ENCODE measurements at places on chromosomes 4 and X.

GRCh38 chr4:151173871-151174270 lies 74.4 kb downstream of the RPS3A start:
- DNase-seq, result no peak

DNA sequence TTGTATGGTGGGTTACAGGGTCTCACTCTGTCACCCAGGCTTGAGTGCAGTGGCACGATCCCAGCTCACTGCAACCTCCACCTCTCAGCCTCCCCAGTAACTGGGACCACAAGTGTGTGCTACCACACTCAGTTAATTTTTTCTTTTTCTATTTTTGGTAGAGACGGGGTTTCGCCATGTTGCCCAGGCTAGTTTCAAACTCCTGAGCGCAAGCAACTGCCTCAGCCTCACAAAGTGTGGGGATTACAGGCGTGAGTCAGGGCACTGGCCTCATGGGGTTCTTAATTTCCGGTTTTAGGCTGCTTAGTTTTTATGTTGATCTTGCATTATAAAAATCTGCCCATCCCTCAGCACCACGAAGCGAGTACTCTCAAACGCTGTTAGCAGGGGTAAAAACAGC lies 6.7 kb downstream of the BCAP31 start:
- no peak for DNase-seq

- no peak for DNase-seq
Observed at GRCh38 chrX:15298780-15299179, 16.7 kb downstream of the ASB11 start.

DNA sequence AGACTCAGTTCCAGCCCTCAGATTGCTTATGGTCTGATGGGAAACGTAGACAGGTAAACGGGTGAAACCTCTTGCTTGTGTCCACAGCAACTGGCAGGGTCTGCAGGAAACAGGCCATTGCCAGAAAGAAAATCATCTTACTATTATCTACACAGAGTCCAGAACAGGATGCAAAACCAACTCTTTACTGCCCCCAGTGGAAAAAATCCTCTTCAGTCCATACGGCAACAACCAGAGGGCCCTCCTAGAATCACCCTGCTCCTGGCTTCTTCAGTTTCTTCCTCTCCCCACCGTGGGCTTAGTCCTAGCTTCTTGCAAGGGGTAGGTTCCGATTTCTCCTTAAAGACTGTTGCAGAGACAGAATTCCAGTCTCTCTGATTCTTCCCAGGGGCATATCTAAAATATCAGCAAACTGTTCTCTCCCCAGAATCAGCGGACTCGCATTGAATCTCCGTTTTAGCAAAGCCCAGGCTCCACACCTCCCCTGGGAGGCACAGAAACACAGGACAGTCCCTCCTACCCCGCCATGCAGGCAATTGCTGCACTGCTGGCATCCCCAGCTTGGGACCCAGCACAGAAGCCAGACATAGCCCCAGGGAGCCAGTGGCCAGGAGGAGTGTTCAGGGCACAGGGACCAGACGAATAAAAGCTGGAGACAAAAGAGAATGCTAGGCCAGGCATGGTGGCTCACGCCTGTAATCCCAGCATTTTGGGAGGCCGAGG lies 41.0 kb upstream of the SH3RF1 start:
- DNase-seq, result peak; percentile 60

DNA sequence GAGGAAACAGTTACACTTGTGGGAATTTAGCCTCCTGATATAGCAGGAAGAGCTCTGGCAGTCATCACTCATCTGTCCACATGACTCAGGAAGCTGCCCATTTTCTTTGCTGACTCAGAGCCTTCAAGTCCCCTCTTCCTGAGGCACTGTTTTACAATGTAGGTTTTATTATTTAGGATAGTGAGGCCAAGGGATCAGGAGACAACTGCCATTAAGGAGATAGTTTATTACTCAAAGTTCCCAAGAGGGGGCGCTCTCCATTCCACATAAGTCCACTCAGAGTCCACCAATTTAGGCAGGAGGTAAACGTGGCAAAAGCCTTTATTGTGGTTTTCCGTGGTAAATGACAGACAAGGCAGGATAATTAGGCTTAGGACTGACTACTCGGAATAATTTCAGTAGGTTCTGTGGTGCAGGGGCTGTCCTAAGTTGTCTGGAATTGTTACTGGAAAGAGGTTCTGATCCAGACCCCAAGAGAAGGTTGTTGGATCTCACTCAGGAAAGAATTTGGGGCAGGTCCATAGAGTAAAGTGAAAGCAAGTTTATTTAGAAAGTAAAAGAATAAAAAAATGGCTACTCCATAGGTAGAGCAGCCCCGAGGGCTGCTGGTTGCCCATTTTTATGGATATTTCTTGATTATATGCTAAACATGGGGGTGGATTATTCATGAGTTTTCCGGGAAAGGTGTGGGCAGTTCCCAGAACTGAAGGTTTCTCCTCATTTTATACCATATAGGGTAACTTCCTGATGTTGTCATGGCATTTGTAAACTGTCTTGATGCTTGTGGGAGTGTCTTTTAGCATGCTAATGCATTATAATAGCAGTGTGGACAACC lies 96.0 kb upstream of the RAB40AL start:
- peak; percentile 3 for DNase-seq

DNA sequence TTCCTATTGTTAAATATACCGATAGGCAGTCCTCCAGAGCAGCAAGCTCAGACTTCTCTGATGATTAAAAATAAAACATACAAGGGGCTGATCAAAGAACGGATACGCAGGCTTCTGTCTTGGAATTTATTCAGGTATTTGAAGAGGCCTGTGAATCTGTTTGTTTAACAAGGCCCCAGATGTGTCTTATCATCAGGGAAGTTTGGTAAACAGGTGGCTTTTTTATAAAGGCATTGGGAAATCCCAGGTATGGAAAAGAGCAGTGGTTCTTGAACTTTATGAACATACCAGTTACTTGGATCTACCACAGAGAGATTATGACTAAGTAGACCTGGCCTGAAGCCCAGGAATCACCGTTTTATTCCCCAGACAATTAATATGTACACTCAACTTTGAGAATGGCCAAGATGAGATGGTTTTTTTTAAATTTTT lies 47.9 kb downstream of the SOWAHB start:
- DNase-seq, result no peak

GRCh38 chr4:5500165-5500564 lies 208.2 kb downstream of the EVC2 start:
- DNase-seq, result no peak

GRCh38 chr4:112910109-112910736 lies 139.2 kb upstream of the ANK2 start:
- DNase-seq, result peak; percentile 70

GRCh38 chr4:55014876-55015275 lies 110.5 kb downstream of the KDR start:
- DNase-seq, result no peak

DNA sequence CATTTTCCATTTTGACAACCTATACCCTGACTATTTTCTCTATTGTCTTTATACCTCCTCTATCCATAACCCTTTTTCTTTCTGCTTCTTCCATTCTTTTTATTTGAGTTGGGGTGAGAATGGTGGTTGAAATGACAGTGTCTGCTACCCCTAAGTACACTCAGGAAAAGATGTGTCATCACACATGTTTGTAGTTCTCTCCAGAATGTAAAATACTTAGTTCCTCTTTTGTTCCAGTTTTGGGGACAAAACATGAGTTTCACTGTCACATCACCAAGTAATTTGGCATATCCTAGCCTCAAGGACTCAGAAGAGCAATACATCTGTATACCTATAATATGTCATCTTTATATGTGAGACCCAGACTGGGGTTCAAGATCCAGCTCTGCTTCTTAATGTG lies 90.3 kb downstream of the COMMD8 start:
- no peak for DNase-seq

GRCh38 chrX:131747173-131747572 lies 203.3 kb downstream of the OR13H1 start:
- DNase-seq, result no peak

- DNase-seq, result peak; percentile 6
Observed at GRCh38 chrX:149903889-149904748, 23.1 kb downstream of the MAGEA8 start.

DNA sequence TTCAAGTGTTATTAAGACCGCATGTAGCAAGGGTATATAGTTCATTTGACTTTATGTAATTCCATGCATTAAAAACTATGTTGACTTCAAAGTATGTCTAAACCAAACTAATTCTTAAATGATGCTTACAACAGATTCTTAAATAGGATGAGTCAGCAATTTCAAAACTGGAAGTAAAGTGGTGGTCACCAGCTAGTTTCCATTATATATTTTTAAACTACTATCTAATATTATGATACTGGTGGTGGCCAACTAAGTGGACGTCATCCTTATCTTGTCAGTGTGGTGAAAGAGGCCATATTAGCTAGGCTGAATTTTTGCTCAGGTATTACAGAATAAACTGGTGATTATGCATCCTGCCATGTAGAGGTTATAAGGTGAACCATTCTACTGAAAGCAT lies 1.2 kb downstream of the IL15 start:
- no peak for DNase-seq

GRCh38 chr4:112706840-112707207 lies 69.9 kb downstream of the LARP7 start:
- DNase-seq, result no peak

GRCh38 chr4:188127214-188127874 lies 11.9 kb upstream of the TRIML1 start:
- DNase-seq, result no peak

DNA sequence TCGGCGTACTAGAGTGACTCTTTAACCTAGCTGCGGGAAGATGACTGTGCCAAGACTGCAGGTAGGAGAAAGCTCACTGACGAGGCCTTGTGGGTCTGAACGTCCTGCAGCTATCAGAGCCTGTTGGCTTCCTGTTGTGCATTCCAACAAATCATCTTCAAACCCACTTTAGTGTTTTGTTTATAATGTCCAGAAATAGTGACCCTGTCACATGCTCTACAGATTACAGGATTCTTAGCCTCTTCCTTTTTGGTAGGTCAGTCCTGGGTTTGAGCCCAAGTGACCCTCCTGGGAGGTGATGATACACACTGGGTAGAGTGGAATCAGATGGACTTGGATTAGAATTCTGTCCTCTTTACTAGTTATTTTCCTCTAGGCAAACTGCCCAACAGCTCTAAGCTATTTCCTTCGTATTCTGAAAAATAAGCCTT lies 33.2 kb downstream of the HTT start:
- DNase-seq, result no peak

GRCh38 chr4:134762053-134762452 lies 560.5 kb upstream of the PABPC4L start:
- DNase-seq, result peak; percentile 43

DNA sequence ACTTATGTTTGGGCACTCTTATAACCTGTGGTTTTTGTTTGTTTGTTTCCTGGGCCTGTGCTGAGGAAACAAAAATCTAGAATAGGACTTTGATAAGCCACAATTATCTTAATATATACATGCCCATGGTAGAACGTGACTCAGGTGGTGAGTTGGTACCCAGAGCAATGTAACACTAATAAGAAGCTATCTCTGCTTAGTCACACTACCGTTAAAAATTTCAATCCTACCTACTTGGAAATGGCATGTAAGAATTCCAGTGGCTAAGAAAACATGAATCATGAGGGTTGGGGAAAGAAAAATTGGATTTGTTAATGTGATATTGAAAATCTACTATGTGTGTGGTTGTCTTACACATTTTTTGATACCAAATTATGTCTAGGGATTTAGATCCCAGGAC lies 30.5 kb upstream of the ADGRG2 start:
- DNase-seq, result no peak

DNA sequence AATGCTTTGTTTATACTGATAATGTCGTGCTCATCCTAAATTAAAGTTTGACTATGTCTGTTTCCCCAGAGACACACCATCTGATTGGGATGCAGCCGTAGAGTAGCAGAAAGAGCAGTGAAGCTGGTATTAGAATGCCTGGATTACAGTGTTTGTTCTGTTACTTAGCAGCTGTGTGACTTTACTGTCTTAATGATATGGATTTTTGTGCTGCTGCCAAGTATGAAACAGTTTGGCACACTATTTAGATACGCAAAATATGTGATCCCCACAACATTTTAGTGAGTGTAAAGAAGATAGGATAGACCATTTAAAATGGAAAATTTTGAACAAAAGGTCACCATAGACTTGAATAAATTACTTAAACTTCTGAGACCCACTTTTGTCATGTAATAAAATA lies 1.2 kb upstream of the CHIC1 start:
- peak; percentile 1 for DNase-seq

GRCh38 chr4:102589743-102590142 lies 88.6 kb downstream of the NFKB1 start:
- no peak for DNase-seq

GRCh38 chr4:23333946-23334878 lies 555.6 kb downstream of the PPARGC1A start:
- peak; percentile 5 for DNase-seq

DNA sequence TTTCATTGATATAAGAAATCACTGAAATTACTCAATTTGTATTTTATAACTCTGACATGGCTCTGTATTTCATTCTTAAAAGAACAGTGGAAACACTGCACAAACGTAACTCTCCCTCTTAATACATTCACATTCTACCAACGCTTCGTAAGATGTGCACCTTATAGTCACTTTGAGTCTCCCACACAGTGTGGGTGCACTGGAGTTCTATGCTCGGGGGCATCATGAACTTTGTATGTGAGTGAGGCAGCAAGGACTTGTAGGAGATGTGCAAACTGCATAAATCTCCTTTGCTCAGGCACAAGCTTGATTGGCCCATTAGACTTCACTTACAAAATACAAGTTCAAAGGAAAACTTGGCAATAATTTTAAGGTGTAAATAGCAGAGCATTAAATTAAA lies 2385.0 kb upstream of the TENM3 start:
- DNase-seq, result no peak

- DNase-seq, result no peak
Observed at GRCh38 chrX:135541351-135541750, 20.9 kb downstream of the INTS6L start.

GRCh38 chr4:76282941-76283689 lies 23.4 kb upstream of the STBD1 start:
- no peak for DNase-seq

DNA sequence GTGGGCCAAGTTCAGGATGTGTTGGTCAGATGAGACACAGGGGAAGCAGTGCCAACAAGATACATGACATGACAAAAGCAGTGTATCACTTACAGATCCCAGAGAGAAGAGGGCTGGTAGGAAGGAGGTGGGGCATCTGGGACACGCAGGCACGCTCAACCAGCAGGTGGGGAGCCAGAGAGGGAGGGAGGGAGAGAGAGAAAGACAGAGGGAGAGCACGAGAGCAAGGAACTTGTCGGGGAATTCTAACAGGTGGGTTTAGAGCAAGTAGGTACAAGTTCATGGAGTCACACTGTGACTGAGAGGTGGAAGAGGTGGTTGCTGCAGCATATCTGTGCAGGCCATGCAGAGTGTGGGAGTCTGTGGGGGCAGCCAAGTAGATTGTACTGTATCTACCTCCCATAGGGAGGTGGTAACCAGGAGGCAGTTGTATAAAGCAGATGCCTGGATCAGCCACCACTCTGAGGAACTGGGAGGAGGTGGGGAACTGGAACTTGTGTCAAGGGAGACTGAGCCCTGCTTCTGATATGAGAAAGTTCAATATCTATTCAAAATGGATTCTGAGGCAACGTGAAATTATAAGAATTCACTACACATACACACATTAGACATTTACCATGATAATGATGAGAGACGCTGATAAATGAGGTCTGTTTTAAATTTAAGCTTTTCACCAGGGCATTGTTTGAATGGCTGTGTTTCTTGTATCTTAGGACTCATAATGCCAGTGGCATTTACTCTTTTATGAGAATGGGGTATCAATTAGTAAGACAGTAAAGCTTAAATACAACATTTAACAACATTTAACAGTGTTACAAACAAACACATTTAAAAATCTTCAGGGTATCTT lies 43.7 kb downstream of the BBS12 start:
- DNase-seq, result no peak

All from NAMALWA (cell line).